NCI-H187 (cell line): ENCODE measurements at places on chromosomes 13 and 19.

GRCh38 chr13:97182111-97182890, 39.8 kb upstream of the MBNL2 start:
- DNase-seq: no peak

DNA sequence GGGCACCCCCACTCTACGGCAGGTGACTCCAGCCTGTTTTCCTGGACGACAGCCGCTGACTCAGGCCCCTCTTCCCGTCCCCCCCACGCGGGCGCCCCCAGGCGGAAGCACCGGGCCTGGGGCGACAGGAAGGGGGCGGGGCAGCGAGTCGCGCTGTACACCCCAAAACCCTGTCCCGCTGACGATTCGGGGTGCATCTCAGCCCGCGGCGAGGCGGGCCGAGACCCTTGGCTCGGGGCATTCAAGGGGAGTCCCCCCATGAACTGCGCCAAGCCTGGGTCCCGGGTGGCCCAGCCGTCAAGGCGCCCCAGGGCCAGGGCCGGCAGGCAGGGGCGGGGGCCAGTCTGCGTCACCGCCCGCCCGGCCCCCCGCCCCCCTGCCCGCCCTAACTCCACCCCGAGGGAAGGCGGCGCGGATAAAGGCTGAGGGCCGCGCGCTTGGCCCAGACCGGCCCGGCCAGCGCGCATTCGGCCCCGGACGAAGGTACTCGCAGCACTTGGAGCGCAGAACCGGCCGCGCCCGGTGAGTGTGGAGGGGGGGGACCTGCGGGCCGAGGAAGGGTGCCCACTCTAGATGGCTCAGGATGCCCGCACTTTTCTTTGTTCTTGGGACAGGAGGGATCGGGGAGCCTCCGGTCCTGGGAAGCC, at the start of gene MIDN:
Gene MIDN, plus strand, starts transcription at position 445 of the 647 bp plus-strand sequence. CDS start 1,714 bp downstream, outside the sequence.
- DNase-seq: peak; percentile 69

DNA sequence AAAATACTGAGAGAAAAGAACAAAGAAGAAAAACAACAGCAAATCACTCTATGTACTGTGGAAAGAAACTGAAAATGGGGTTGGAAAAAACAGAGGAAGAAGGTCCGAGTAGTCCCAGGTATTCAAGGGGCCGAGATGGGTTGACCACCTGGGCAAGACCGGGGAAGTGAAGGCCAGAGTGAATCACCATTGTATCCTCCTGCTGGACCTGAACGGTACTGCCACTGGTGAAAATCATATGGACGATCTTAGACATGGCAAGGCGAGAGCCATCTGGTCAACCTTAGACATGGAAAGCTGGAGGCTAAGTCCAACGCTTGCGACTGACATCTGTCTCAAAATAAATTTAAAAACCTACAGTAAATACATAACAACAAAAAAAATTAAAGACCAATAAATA, 44.4 kb upstream of the ZNF91 start:
- DNase-seq: no peak

GRCh38 chr19:21158523-21159135, 16.8 kb downstream of the ZNF431 start:
- DNase-seq: no peak

DNA sequence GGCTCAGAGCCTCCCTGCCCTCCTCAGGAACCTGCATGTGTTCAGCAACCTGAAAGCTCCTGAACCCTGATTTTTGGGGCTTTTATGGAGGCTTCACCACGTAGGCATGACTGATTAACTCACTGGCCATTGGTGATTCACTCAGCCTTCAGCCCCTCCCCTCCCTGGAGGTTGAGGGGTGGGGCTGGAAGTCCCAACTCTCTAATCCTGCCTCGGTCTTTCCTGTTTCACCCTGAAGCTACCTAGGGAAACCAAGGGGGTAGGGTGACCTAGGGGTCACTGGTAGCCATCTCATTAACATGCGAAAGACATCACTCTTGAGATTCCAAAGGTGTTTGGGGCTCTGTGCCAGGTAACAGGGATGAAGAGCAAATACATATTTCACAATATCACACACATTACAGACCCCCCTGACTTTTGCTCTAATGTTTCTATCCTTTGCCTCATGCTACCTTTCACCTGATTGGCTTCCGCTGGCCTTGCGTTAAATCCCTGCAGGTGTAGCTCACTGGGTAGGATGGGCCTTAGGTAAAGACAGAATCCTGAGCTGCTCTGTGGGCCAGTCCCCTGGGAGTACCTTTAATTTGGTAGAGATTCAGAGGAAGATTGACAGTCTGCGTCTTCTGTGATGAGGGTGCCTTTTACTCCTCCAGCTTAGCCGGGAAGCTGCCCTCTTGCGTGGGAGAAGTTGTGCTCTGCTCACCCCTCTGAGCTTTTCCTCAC, 260.6 kb downstream of the ATP8A2 start:
- DNase-seq: no peak

- DNase-seq: no peak
Measured at GRCh38 chr13:30920162-30920909, 12.1 kb upstream of the TEX26 start.

- no peak for DNase-seq
Measured at GRCh38 chr19:57099199-57099661, 20.6 kb upstream of the USP29 start.
